ENCODE measurements at places on chromosomes 2 and 18. TPM values are rescaled to one million over a fixed set of nuclear protein-coding genes. Genes with fewer than 3 reads are reported as not detected.

TWIST2 gene
- 15.8 TPM for total RNA-seq

MYOM1 gene
- 0.90 TPM for total RNA-seq

ABCG5 gene
- total RNA-seq: not detected

UGT1A4 gene
- not detected for total RNA-seq

BCL11A gene
- 0.09 TPM for total RNA-seq
